ENCODE measurements at places on chromosomes 13 and 19. TPM values are rescaled to one million over a fixed set of nuclear protein-coding genes. Genes with fewer than 3 reads are reported as not detected.

DNA sequence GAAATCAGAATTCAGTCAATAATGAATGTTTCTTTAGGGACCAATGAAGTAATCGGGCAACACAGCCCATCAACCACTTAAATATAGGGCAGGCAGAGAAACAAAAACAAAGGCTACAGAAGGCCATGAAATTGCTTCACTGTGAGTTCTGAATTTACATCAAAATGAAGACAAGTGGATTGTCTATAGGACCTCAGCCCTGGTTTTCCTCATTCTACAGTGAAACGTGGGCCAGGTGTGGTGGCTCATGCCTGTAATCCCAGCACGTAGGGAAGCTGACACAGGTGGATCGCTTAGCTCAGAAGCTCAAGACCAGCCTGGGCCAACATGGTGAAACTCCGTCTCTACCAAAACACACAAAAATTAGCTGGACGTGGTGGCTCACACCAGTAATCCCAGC is 416.0 kb downstream of the KLF12 start:
- DNase-seq: no peak

Gene SIGLEC12
- 1.4 TPM for total RNA-seq

GRCh38 chr13:27011661-27012060 is 159.9 kb downstream of the USP12 start:
- DNase-seq: no peak

Gene METTL21C
- total RNA-seq: not detected

Gene OR4F17
- total RNA-seq: not detected

GRCh38 chr19:27822336-27822735 is 1390.6 kb downstream of the UQCRFS1 start:
- DNase-seq: no peak

Gene ADGRE3
- not detected for total RNA-seq

- DNase-seq: no peak
Observed at GRCh38 chr19:7849631-7849999, 19.6 kb downstream of the EVI5L start.

- no peak for DNase-seq
Observed at GRCh38 chr19:8086849-8087248, 34.3 kb downstream of the CCL25 start.

GRCh38 chr19:1780272-1780958 is 27.1 kb downstream of the ONECUT3 start:
- DNase-seq: no peak

DNA sequence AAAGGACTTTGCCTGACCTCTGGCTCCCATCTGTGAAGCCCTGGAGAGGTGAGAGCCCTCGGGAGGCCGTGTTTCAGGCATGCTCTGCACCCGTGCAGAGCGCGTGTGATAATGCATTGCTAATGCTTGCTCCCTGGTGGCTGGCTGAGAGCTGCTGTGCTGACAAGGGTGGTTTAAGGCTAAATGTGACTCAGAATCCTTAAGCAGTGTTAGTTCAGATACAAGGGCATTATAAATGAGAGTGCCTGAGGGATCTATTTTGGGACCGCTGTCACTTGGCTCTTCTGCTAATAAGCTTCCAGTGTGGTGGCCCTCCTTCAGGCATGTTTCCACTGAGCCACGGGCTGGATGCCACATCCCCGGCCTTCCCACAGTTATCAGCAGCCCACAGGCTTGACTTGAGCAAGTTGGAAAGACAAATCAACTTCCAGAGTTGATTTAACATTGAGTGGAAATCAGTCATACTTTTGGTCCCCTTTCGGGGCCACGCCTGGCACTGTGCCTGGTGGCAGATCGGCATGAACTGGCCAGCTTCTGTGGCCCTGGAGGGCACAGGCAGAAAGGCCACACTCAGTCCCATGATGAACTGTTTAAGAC is 17.0 kb downstream of the ALOX5AP start:
- no peak for DNase-seq

- no peak for DNase-seq
Observed at GRCh38 chr19:33420821-33421220, 47.3 kb downstream of the CEBPG start.

DNA sequence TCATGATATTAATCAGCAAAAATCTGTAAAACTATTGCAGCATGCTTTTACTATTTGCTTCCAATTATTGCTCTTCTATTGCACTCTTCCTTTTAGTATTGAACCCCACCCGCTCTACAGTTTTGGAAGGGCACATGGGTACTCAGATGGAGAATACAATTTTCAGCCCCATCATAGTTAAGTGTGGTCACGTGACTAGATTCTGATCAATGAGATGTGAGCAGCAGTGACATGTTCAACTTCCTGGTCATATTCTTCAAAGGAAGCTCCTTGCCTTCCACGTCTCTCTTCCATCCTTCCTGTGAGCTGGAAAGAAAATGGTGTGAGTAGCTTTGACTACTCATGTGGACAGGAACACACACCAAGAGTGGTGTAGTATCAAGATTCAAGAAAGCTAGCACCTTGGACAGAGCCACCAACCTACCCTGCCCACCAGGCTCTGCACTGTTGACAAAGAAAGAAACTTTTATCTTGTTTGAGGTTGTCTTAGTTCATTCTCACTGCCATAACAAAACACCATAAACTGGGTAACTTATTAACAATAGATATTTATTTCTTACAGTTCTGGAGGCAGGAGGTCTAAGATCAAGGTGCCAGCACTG is 3.8 kb upstream of the FGF14 start:
- no peak for DNase-seq

Gene MYBPC2
- 0.91 TPM for total RNA-seq

Gene TMEM145
- 1.8 TPM for total RNA-seq

DNA sequence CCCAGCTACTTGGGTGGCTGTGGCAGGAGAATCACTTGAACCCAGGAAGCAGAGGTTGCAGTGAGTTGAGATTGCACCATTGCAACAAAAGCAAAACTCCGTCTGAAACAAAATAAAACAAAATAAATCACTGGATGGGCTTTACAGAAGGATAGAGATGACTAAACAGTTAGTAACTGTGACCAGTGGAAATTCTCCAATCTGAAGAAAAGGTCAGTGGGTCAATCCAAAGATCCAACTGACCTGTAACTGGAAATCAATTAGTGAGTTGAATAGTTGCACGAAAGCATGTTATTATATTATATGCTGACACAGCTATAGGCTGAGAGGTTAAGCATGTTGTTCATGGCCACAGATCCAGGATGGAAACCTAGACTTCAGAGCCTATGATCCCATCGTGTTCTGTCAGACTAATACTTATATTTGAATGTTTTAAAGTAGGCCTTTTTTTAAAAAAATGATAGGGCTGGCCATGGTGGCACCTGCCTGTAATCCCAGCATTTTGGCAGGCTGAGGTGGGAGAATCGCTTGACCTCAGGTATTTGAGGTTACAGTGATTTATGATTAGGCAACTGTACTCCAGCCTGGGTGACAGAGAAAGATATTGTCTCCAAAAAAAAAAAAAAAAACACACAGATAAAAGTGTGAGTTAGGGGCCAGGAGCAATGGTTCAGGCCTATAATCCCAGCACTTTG is 1.4 kb downstream of the ECH1 start:
- DNase-seq: no peak

GRCh38 chr13:48216204-48216711 is 16.7 kb upstream of the ITM2B start:
- no peak for DNase-seq

DNA sequence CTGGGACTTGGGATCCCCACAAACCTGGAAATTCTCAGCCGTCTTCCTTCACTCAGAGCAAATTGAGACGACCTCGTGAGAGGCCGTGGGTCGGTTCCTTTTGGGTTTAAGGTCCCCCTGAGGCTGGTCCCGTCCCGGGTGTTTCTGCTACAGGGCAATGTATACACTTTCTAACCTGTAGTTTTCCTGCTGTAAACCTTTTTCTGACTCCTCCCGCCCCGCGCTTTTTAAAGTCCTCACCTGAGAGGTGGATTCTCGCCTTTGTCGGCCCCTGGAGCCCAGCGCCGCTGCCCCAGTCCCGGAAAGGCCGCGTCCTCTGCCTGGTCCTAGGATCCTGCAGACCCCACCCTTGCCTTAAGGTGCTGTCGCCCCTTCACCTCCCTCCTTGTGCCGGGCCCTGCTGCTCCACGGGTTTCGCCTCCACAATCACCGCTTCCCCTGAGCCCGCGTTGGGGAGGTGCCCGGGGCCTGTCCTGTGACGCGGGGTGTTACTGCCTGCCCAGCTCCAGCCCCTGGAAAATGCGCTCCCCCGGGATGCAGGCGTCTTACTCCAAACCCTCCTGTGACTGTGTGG is 391 bp downstream of the ZNF761 start:
- peak; percentile 54 for DNase-seq

- no peak for DNase-seq
Observed at GRCh38 chr13:49183672-49184325, 36.3 kb upstream of the MLNR start.

Gene HCN2
- 0.41 TPM for total RNA-seq

DNA sequence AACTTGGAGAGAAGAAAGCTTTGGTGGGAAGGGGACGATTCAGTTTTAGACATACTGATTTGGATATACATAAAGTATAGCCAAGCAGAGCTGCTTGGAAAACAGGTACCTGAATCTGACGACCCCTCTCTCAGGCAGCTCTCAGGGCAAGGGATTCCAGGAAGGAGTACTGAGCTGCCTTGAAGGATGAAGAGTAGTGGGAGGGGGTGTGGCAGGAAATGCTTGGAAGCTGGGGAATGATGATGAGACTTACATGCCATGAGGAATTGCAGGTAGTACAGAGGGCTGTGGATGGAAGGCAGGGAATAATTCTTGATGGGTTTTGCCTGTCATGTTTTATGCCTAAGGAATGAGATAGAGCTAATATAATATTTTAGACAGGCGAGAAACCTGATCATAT is 38.7 kb downstream of the HTR2A start:
- DNase-seq: no peak

- no peak for DNase-seq
Observed at GRCh38 chr13:100560498-100561157, 28.0 kb downstream of the GGACT start.

Gene PCSK4
- 8.4 TPM for total RNA-seq

Gene INSL3
- total RNA-seq: 6.3 TPM

DNA sequence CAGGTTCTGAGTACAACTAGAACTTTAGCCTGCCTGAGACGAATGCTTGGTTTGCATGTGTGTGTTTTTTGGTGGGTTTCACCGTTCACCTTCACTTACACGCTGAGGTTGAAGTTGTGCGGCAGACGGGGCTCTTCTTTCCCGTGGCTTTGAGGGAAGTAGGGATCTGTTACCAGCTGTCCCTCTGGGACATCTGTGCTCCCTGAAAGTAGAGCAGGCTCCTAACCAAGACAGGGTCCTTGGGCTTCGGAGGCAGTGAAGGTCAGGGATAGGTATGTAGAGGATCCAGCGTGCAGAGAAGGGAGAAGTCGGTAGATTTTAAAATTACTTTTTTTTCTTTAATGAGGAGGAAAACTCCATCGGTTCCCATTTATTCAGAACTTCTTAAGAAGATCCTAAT is 48.7 kb downstream of the ZNF536 start:
- no peak for DNase-seq

DNA sequence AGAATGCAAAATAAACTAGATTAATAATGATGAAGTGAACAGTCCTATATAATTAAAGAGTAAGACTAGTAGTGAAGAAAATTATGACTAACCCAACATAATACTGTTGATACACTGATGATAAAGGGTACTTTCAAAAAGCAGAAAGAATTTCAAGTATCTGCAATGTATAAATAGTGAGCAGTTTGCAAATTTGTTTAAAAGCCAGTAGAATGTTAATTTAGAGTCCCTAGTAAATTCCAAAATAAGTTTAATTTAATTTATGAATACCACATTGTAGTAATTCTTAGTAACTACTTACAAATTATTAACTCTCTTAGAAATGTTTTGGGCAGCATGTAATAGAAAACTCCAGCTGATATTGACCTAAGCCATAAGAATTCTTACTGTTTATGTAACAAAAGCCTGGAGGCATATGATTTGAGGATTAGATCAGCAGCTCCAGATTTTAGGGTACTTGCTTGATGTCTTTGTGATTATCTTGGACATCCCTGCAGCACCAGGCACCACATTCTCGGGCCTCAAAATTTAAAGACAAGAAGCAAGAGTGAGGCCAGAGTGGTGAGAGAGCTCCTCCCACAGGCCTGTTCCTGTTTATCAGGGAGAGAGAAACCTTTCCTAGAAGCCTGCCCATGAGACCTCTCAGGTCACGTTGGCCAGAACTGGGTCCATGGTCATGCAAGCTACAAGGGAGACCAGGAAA is 67.6 kb upstream of the TDRD3 start:
- no peak for DNase-seq

DNA sequence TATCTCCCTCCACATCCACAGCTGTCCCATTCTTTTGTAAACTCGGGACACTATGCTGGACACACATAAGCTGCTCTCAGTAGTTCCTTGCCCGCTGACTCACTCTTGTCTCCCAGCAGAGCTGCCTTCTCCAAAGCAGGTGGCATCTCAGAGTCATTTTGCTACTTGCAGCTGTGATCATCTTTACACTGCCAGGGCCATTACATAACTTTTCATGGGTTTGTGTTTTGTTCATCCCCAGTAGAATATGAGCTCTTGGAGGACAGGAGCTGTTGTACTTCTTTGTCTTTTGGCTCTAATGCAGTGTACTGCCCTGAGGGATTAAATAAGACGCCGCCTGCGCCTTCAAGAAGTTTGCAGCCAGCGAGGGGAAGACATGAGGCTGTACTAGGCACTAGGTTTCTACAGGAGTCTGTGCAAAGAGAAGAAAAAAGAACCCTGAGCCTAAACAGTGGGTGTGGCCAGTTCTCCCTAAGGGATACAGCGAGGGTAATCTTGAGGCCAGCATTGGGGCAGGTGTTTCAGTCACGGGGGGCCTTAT is 40.8 kb upstream of the GPR183 start:
- DNase-seq: no peak

DNA sequence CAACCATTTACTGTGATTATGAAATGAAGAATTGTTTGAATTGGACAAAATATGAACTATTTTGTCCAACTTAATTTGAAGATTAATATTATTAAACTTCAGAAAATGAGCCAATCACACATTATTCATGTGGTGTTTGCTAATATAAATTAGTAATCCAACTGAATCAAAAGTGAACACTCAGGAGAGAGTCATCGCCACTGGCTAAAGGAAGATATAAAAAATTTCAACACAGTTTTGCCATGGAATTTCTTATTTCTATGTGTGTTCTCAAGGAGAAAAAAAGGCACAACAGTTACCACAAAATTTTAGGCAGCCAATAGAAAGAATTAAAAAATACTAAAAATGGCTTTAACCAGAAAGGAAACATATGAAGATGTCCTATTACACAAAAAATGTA is 2683.8 kb downstream of the PCDH9 start:
- no peak for DNase-seq

Gene SIX5
- 4.3 TPM for total RNA-seq

Gene PALM3
- not detected for total RNA-seq

Measured in activated naive CD4-positive, alpha-beta T cell treated with anti-CD3 and anti-CD28 coated beads, Interleukin-2, amount 50 U/mL, for 72 hours (primary cell).